ENCODE measurements at places on chromosomes 1 and 21. TPM values are rescaled to one million over a fixed set of nuclear protein-coding genes. Genes with fewer than 3 reads are reported as not detected.

GRCh38 chr1:203722909-203723308 is 42.1 kb upstream of the LAX1 start:
- DNase-seq, result no peak

Gene CLIC6
- 0.01 TPM for polyA plus RNA-seq

Gene UBL4B
- not detected for polyA plus RNA-seq

- DNase-seq, result no peak
Measured at GRCh38 chr1:35058988-35059387, 20.2 kb upstream of the ZMYM1 start.

DNA sequence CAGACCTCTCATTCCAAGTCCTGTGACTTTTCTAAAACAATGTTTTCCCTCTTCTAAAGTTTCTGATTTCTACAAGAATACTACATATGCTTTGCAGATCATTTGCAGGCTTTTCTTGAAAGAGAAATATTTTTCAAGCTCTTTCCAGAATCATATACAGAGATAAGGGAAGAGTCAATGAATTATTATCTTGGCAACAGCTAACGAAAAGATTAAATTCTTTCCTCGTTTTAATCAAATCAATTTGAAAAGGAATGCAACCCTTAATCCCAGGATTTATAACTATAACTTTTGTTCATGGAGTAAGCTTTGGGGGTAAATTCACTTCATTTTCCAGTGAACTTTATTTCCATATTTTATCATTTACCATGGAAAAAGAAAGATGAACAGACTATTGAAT is 6.9 kb downstream of the KRTAP11-1 start:
- DNase-seq, result no peak
